ENCODE measurements at places on chromosomes 16 and 17.

- DNase-seq, result no peak
Measured at GRCh38 chr16:55543472-55543871, 23.0 kb upstream of the CAPNS2 start.

GRCh38 chr16:82187829-82188228 is 17.8 kb upstream of the MPHOSPH6 start:
- DNase-seq, result no peak

GRCh38 chr16:12906765-12907516 is 5.5 kb downstream of the SHISA9 start:
- no peak for DNase-seq

DNA sequence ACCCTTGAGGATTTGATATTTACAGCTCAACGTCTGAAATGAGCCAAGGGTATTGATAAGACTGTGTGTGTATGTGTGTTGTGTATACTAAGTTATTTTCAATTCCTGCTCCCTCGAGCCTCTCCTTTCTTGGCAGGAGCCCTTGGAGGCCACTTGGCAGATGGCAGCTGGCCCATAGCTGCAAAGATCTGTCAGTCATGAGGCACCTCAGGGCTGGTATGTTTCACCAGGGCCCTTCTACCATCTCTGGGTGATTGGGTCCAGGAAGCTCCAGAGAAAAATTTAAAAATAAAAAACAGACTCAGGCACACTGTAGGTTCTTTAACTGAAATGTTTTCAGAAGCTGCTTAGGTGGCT is 355.7 kb downstream of the HAPSTR1 start:
- DNase-seq, result no peak
